ENCODE measurements at places on chromosomes 4 and X. TPM values are rescaled to one million over a fixed set of nuclear protein-coding genes. Genes with fewer than 3 reads are reported as not detected.
A peak's percentile ranks its signal among the peaks of the same experiment; 100 is the strongest.

DNA sequence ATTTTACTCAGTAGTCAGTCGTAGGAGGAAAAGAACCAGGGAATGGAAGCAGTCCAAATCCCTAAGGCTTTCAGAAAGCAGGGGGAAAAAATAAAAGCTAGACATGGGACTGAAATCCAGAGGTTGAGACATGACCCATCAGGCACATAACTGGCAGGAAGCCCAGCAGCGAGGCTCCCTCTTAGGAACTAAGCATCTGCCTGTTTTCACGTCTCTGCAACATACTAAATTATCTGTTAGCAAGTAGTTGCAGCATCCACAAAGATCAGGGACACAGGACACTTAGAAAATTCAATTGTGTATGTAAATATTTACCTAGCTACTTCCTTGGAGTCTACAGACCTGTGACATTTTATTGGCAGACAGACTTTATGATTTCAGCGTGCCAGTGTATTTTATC is 118.0 kb upstream of the EDNRA start:
- DNase-seq = peak; percentile 43
- H3K27ac ChIP-seq = peak overlapping the region; percentile 82
- H3K36me3 ChIP-seq = no peaks in the 10 kb centered on the region
- no peaks in the 10 kb centered on the region for H3K27me3 ChIP-seq
- no peak overlapping the region for H3K4me3 ChIP-seq

DNA sequence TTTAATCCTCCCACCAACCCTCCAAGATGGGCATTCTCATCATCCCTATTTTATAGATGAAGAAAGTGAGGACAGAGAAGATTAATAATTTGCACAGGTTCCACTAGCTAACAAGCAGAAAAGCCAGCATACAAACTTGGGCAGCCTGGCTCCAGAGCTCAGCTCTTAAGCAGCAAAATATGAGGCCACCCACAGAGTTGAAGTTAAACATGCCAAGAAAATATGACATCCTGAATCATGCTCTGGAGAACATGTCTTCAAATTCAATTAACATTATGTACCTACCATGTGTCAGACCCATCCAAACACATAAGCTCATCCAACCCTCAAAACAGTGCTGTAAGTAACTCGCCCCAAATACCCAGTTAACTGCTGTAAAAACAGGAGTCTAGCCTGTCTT is 33.9 kb downstream of the USP46 start:
- 0 out of 2 replicates have a peak, but pooled peaks cover 8% of the 10 kb centered on the region for H3K36me3 ChIP-seq
- H3K27ac ChIP-seq = no peak overlapping the region
- H3K4me1 ChIP-seq = no peaks in the 10 kb centered on the region
- H3K4me3 ChIP-seq = no peak overlapping the region

DNA sequence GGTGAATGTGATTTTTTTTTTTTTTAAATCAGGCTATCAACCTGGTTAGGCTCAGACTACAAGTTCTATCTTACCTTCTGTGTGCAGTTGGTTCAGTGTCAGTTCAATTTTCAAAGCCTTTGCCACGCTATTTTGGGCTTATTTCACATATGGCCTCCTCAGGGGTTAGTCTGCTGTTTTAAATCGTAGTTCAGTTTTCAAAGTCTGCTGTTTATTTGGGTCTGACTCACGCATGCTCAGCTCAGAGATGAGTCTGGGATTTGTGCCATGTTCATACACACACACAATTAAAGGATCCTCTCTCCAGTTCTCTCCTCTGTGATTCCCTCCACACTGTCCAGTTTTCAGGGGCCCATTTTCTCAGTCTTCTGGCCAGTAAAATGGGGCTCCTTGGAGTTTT is 32.3 kb upstream of the ZFX start:
- peaks cover 17% of the 10 kb centered on the region for H3K4me1 ChIP-seq
- no peak overlapping the region for H3K27ac ChIP-seq
- no peaks in the 10 kb centered on the region for H3K27me3 ChIP-seq
- H3K36me3 ChIP-seq = no peaks in the 10 kb centered on the region
- peak overlapping the region; percentile 19 for H3K4me3 ChIP-seq

- no peaks in the 10 kb centered on the region for H3K36me3 ChIP-seq
- H3K27me3 ChIP-seq = no peaks in the 10 kb centered on the region
- DNase-seq = no peak
Observed at GRCh38 chr4:114547340-114548134, 51.1 kb upstream of the UGT8 start.

Gene PCDH11X
- total RNA-seq = not detected

Gene GRIA2
- total RNA-seq = not detected
